ENCODE measurements at places on chromosomes 12 and 14.

- no peak for DNase-seq
Measured at GRCh38 chr12:103566398-103566797, 20.7 kb upstream of the STAB2 start.

DNA sequence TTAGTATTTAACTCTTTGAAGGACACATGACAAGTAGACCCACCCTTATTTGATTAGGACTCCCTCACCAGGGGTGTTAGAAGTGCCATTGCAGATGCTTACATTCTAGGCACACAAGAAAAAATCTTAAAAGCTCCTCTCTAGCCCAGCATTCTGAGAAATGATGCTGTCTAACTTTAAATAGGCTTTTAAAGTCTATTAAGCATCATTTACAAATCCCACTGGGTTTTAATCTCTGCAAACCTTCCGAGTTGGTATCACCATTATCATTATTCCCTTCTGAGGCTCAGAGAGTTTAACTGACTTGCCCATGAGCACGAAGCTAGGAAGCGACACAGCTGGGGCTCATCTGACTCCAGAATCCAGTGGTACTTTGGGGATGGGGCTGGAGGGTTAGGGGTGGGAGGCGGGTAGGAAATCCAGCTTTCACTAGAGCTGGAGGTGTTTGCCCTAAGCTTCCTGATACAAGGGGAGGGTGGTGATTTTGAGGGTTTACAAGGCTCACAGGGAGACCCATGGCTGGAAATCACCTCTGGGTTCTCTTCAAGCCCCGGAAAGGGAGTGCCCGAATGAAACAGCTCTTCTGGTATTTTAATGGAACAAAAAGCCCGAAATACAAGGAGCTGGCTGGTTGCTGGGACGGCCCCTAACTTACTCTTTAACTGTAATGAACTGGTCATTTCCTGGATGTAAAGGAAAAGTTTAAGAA, 109.2 kb upstream of the FUT8 start:
- no peak for DNase-seq

DNA sequence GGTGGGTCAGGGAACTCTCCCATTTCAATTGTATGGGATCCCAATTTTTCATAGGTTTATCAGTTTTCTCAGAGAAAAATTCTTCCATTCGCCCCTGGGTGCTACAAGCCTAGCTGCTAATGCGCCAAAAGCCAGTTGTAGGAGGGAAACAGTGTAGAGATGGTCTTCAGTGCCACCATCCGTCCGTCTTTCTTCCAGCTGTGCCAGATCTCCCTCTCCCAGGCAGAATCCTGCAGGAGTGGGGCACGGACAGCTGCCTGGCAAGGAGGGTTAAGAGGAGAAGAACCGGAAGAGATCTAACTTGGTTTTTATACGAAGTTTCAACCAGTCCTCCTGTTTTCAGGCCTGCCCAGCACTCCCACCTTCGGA, 38.9 kb upstream of the FUT8 start:
- DNase-seq, result no peak

DNA sequence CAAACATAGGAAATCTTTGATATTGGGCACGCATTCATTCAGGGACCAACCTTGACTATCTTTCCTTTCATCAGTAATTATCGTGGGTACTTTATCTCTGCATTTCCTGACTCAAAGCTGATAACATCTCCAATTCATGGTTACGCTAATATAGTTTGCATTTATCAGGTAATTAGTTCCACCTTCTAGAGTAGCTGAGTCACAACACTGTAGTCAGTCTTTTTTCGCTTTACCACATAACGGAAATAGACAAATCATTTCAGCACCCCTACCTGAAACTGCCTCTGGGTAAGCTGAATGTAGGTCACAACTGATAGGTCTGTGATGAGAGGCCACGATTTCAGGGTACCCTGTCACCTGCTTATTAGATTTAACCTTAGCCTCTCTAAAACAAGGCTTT, 36.7 kb upstream of the IL22 start:
- DNase-seq, result peak; percentile 23

DNA sequence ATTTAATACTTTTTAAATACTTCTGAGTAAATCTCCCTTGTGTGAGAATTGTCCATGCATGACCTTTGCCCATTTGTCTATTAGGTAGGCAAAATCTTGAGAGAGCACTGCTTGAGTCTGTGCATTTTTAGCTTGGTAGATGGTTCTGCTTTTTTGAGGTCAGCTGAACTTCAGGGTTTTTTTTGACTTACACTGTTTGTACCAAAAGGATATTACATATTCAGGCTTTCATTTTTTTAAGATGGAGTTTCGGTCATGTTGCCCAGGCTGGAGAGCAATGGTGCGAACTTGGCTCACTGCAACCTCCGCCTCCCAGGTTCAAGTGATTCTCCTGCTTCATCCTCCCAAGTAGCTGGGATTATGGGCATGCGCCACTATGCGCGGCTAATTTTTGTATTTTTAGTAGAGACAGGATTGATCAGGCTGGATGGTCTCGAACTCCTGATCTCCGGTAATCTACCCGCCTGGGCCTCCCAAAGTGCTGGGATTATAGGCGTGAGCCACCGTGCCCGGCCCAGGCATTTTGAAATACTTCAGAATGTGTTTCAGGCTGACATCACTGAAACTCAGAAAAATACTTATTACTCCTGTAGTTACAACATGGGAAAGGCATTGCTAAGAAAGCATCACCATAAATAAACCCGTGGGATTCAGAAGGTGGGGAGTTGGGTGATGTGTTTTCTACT, 11.1 kb downstream of the RASSF3 start:
- DNase-seq, result no peak

- DNase-seq, result no peak
Measured at GRCh38 chr12:100533376-100533775, 40.1 kb upstream of the GAS2L3 start.

DNA sequence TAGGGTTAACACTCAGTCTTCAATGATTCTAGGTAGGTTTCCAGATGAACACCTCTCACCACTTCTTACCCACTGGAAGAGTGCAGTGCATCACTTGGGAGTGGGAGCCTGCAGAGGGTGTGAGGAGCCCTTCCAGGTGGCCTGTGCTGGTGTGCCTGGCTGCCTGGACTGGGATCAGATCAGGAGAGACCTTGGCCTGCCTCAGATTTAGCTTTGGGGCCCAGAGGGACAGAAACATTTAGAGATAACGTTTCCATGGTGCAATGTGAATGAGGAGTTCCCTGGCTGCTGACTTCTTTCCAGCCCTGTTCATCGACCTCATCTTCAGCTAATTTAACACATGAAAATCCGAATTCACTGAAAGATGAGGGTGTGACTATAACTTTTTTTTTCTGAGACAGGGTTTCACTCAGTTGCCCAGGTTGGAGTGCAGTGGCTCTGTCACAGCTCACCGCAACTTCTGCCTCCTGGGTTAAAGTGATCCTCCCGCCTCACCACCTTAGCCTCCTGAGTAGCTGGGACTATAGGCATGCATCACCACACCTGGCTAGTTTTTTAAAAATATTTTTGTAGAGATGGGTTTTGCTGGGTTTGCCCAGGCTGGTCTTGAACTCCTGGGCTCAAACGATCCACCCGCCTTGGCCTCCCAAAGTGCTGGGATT, 53.6 kb downstream of the SUSD6 start:
- DNase-seq, result no peak

DNA sequence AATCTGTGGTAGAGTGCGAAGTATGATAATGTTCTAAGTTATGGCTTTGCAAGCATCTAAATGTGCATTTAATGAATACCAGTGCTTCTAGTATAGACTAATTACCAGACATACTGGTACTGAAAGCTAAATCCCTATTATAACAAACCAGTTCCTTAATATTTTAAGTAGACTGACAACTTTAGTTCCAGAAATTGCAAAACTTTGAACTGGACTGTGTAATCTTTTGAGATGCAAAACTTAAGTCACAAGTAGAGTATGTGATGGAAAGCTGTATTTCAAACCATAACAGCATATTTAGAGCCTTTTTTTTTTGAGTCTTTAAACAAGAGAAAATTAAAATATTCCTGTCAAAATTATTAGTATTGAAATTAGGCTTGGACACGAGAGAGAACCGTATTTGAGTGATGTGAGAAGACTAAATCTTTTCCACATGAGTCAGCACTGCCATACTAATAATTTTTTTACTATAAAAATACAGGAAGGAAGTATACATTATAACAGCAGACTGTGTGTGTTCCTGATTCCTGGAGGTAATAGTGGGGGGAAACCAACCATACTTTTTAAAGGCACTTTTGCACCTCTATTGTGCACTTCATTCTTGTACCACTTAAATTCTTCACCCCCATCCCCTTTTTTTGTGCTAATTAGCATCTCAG, 45.5 kb downstream of the PPM1A start:
- no peak for DNase-seq

DNA sequence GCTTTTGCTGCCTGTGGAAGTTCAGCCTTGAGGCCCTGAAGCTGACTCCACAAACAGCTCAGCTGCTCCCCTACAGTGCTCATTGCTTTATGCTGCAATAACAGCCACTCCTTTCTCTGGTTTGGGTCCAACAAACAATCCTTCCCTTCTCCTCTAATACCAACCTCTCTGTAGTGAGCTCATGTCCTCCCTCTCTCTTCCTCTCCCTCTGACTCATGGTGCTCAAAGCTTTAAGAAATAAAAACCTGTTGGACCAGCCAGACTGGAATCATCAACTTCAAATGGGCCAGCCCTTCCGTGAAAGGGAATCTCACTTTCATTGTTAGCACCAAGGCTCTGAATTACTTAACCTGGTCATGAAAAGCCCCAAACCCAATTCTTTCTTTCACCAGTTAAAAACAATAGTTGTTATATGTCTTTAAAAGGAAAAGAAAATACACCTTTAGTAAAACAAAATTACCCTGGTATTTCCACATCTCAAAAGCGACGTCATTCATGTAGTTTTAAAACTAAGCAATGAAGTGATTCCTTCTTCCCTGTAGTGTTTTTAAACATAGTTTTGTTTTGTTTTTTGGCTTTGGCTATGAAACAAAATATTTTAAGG, 126.4 kb downstream of the DUSP6 start:
- no peak for DNase-seq

DNA sequence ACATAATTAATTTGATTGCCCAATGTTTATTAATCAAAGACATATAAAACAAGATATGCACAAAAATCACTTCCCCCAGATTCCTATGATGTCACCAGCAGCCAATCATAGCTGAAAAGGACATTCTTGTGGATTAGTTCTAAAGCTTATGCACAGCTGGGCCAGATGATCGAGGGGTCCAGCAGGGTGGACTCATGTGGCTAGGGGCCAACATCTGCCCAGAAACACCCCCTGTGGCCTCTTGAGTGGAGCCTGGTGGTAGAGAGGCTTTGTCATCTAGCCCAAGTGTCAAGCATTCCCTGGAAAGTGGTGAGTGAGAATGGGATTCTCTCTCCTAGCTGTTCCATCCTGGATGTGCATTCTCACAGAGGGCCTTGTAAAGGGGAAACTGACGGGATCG, 590.0 kb downstream of the BCL11B start:
- DNase-seq, result no peak

DNA sequence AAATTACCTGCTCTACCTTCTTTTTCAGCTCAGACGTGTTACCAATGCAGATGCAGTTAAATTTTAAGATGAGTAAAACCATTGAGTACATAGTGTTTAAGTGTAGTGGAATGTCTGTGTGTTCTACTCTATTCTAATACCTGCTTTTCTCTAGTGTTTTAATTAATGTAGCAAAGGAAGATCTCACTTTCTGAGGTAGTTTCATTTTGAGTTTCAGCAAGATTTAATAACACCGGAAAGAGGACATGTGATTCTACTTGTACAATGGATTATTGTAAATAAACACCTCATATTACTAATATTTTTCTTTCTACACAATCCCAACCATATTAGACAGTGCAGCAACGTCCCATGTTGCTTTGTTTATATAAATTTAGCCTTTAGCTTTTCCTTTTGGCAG, 315.4 kb downstream of the RAD51B start:
- DNase-seq, result no peak

DNA sequence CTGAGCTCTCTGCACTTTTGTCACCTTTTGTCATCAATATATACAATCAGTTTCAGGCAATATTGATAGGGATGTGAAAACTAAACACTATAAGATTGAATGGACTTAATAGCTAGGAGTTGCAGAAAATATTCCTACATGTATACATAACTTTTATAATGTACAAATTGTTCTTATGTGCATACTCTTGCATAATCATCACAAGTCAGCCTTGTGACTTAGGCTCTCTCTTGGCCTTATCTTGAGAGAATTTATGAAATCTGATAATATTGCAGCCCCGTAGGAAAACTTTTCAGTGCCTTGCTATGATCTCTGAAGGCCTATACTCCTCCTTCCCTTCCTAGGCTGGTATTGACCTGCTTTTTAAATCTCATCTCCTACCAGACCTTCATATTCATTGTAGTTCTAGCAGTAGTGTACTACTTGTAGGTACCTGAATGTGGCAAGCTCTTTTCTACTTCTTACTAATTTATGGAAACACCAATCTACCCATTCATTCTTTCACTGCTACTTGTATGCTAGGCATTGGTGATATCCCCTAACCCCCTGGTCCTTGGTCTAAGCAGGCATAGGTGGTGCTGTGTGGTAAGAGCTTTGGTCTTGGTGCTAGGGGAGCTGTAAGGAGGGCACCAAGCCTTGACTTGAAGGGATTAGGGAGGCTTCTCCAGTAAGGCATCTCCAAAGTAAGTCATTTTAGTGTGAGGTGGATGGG, 100.0 kb downstream of the PRKCH start:
- no peak for DNase-seq

DNA sequence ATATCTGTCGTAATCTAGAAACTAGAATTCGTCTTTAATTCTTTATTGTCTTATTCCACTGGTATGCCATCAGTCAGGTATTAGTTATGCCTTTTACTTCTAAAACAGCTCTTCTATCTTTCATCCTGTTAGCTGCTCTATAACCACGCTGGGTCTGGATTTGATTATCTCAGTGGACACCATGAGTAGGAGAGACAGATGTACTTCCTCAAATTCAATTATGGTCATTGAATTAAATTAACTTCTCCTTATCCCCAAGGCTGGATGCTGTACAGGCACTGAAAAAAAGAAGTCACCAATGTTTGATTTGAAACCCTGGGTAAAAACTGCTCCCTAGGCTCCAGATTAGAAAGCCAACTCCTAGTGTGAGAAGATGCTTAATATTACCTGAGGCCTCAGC, 107.3 kb downstream of the PIK3C2G start:
- no peak for DNase-seq

- no peak for DNase-seq
Measured at GRCh38 chr14:74577247-74577947, 34.6 kb downstream of the LTBP2 start.

- no peak for DNase-seq
Measured at GRCh38 chr14:50127802-50128201, 11.4 kb upstream of the VCPKMT start.

All from GM12892 (cell line).